ENCODE measurements at places on chromosomes 5 and 9.

DNA sequence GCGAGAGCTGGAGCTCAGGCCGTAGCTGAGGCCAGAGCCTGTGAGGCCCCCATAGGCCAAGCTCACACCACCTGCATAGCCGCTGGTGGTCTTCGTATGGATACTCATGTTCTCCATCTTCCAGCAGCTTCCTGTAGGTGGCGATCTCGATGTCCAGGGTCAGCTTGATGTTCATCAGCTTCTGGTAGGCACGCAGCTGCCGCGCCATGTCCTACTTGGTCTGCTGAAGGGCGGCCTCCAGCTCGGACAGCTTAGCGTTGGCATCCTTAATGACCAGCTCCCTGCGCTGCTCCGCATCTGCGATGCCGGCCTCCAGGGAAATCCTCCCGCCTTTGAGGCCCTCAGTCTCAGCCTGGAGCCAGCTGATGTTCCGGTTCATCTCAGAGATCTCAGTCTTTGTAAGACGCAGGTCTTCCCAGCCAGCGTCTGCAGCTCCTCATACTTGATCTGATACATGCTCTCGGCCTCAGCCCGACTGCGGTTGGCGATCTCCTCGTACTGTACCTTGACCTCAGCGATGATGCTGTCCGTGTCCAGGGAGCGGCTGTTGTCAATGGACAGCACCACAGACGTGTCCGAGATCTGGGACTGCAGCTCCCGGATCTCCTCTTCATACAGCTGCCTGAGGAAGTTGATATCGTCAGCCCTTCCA is 172.1 kb downstream of the PPP2R2B start:
- no peak for DNase-seq

DNA sequence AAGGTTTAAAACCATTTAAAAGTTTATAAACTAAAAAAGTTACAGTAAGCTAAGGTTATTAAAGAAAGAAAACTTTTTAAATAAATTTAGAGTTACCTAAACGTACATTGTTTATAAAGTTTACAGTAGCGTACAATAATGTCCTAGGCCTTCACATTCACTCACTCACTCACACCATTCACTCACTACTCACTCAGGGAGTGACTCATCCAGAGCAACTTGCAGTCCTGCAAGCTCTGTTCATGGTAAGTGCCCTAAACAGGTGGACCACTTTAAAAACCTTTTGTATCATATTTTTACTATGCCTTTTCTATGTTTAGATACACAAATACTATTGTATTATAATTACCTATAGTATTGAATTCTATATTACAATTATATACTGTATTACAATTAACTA is 190.8 kb upstream of the RASA1 start:
- DNase-seq, result no peak

DNA sequence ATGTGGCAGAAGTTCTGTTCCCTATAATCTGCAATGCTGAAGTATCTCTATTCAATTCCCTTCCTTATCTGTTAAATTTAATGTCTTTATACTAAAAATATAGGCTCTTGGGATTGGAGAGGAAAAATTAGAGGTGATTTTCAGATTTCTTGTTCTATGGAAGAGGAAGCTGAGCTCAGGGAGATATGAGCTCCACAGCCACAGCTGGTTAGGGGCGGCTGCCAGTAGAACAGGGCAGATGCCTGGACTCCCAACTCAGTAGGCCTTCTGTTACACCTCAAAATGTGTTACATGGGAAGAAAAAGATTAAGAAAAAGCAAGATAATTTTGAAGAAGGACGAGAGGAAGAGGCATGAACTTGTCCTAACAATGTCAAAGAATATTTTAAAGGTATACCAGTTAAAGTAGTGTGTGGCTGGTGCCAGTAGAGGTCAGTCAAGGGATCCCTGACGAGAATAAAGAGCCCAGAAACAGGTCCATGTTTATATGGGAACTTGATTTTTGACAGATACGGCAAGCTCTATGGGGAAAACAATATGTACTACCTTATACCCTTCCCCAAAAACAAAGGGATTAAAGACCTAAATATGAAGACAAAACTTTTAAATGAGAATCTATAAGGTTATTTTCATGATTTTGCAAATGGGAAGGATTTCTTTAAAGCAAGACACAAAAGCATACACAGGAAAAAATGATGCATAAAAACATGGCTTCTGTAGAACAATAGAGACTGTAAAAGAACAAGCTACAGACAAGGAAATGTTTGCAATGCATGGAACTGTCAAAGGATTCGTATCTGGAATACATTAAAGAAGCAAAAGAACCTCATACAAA is 28.7 kb downstream of the DNAJC21 start:
- DNase-seq, result no peak

- no peak for DNase-seq
These were observed 27.2 kb downstream of the SLC6A7 start for GRCh38 chr5:150217038-150217437.

DNA sequence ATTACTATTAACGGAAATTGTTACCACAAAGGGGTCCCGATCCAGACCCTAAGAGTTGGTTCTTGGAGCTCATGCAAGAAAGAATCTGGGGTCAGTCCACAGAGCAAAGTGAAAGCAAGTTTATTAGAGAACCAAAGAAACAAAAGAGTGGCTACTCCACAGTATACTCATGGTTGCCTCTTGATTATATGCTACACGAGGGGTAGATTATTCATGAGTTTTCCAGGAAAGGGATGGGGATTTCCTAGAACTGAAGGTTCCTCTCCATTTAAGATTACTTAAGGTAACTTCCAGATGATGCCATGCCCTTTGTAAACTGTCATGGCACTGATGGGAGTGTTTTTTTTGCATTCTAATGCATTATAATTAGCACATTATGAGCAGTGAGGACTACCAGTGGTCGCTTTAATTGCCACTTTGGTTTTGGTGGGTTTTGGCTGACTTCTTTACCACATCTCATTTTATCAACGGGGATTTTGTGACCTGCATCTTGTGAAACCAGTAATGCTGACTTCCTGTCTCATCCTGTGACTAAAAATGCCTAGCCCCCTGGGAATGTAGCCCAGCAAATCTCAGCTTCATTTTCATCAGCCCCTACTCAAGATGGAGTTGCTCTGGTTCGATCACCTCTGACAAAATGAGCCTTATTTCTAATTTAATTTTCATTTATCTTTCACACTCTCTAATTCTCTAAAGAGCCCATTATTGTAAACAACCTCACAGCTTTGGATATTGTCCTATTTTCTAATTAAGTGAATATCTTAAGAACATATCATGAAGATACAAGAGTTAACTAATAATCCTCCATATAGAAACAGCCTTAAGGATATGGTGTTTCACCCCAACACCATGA is 336.3 kb downstream of the RASEF start:
- no peak for DNase-seq

DNA sequence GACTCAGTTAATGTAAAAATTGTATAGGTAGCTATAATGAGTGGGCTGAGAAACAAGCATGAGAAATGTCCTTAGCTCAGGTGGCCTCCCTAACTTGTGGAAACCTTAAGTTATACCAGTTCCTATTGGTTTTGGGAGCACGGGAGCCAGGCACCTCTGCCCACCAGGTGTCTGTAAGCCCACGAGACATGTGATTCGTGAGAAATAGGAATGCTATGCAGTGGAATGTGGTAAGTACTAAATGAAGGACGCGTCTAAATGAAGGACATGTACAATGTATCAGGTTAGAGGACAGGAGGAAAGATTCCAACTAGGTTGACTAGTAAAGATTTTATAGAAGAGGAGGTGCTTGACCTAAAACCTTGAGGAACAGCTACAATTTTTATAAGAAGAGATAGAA is 46.0 kb upstream of the F2RL2 start:
- no peak for DNase-seq

GRCh38 chr9:105421154-105421553 is 26.7 kb upstream of the FSD1L start:
- no peak for DNase-seq

DNA sequence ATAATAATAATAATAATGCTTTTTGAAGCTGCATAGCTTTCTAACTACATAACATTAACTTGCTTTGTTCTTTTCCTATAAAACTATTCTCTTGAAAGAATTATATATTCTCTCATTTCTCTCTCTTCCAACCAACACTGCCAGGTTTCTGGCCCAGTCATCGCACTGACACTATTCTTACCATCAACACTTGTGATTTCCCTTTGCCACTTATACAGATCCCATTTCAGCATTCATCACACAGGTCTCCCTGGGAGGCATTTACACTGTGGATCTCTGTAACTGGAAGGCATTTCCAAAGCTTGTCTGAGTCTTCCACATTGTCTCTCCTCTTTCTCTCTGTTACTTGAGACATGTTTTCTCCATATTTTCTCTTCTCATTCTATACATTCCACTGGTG is 777.8 kb upstream of the ACO1 start:
- DNase-seq, result no peak

GRCh38 chr9:134625361-134626068 is 16.1 kb upstream of the COL5A1 start:
- DNase-seq, result no peak

DNA sequence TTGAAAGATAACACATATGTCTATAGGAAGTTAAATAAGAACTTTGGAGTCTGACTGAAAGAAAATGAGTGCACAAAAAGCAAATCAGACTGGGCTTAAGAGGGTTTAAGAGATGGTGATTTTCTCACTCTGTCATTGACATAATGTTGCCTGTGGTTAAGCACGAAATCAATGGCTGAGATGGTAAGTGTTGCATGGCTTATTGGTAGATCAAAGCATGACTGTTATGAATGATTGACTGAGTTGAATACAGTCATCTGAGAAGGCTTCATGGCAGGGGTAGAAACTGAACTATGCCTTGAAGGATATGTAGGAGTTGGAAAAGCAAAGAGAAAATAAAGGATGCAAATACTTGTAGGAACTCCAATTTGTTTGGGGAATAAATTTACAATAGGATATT is 136.6 kb downstream of the PLPPR1 start:
- no peak for DNase-seq

- DNase-seq, result no peak
These were observed 364.1 kb downstream of the TMEM38B start for GRCh38 chr9:106058460-106058859.

- no peak for DNase-seq
These were observed 1116.0 kb upstream of the SEMA6A start for GRCh38 chr5:117690612-117691011.

DNA sequence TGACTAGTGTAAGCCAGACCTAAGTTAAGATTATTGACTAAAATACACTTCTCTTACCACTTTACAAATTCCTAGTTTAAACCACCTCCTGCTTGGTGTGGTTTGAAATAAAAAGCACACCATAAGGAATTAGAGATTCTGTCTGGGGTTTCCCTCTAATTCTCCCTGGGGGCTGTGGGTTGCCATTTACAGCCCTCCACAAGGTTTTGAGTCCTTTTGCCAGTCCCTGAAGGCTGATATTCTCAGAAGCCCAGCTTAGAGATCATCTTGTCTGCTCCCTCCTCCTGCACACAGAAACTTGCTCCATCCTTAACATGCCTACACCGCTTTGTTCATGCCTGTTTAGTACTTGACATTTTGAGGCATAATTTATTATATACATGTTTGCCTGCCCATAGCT is 7.2 kb upstream of the LMNB1 start:
- DNase-seq, result no peak

DNA sequence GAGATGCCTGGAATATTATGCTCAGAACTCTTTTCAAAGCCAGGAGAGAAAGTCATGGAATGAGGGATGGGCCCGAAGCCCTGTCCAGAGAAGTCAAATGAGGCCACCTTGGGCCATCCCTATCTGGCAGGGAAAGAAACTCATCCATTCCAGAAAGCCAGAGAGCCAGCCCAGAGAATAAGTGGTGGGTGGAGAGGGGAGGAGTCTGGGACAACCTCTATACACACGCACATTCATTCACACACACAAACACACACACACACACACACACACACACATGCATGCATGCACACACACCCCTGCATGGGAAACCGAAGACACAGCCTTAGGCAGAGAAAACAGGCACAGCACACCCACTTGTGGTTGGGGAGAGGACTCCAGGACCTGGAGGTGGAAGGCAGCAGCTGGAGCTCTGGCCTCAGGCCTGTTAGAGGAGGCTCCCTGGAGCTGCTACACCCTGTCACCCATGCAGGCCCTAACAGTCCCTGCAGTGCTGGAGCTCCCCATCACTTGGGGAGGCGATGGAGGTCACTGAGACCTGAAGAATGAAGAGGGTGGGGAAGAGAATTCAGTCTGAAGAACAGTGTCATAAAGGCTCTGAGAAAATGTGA is 38.0 kb downstream of the TGFBI start:
- no peak for DNase-seq

DNA sequence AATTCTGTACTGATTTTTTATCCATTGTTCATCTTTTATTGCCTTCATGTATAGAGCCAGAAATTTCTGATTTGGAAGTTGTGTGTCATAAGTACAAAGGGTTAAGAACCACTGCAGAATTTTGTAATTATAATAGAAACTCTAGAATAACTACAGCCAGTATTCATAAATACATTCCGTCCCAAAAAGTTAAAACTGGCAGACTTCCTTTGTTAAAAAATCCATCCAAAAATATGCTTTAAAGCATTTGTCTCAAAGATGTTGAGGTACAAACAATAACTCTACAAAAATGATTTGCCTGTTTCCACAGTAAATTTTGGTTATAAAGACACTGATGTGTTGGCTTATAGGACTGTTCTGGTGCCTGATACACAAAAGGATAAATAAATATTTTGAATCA is 436.6 kb downstream of the DTWD2 start:
- no peak for DNase-seq

- no peak for DNase-seq
These were observed 665 bp upstream of the INSL4 start for GRCh38 chr9:5230554-5230953.

DNA sequence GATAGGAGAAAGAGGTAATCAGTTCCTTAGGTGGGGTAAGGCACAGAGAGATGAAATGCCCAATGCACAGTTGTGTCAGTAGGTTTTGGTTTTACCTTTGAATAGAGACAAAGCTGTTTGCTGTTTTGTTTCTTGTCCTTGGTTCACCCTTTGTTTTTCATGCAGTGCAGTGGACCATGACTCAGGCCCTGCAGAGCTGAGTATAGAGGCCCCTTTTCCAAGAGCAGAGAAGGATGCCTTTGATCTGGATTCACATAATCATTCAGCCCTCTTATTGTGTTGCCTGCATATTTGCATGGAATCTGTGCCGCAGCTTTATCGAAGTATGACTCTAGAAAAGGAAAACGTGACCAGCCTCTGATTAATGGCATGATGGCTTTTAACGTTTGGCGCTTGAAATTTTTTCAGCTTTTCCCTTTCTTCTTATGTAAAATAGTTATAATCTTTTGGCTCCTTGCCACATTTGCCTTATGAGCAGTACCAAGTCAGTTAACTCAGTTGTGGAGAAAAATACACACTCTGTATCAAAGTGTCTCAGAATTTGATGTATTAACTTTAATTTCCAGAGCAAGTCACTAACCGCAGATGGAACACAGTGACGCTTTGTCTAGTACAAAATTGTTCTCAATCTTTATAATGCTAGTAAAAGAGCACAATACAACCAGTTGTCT is 197.6 kb downstream of the KDM4C start:
- no peak for DNase-seq

DNA sequence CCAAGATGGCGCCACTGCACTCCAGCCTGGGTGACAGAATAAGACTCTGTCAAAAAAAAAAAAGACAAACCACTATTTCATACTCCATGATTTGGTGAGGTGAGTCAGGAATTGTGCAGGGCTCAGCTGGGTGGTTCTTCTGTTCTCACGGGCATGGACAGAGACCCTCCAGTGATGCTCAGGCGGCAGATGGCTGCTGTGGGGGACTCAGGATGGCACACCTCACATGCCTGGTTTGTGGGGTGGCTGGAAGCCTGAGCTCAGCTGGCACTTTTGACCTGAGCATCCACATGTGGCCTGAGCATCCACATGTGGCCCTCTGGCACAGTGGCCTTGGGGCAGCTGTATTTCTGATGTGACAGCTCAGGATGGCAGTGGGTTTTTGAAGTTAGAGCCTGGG is 217.2 kb downstream of the IRX2 start:
- no peak for DNase-seq

GRCh38 chr9:13948037-13948436 is 365.9 kb downstream of the NFIB start:
- no peak for DNase-seq

All from activated CD4-positive, alpha-beta T cell treated with anti-CD3 and anti-CD28 coated beads, Interleukin-2, amount 10 ng/mL, durations not matched to agents 24 days and 14 days (primary cell).